ENCODE measurements at places on chromosomes 11 and 22. TPM values are rescaled to one million over a fixed set of nuclear protein-coding genes. Genes with fewer than 3 reads are reported as not detected.

- DNase-seq = no peak
Measured at GRCh38 chr11:67998150-67999045, 5.5 kb downstream of the UNC93B1 start.

- DNase-seq = no peak
Measured at GRCh38 chr22:38799265-38800002, 5.5 kb upstream of the DNAL4 start.

GRCh38 chr22:30720263-30720837, 25.7 kb downstream of the OSBP2 start:
- DNase-seq = no peak

- no peak for DNase-seq
Measured at GRCh38 chr11:78207532-78208256, 19.0 kb downstream of the USP35 start.

The PPFIBP2 gene
- 3.5 TPM for total RNA-seq

The CCDC116 gene
- total RNA-seq = 0.86 TPM

The HTR3A gene
- total RNA-seq = not detected
